Inflammatory macrophage treated with lipopolysaccharide for 4 hours (primary cell): ENCODE measurements at places on chromosomes 4 and X.
A peak's percentile ranks its signal among the peaks of the same experiment; 100 is the strongest.

DNA sequence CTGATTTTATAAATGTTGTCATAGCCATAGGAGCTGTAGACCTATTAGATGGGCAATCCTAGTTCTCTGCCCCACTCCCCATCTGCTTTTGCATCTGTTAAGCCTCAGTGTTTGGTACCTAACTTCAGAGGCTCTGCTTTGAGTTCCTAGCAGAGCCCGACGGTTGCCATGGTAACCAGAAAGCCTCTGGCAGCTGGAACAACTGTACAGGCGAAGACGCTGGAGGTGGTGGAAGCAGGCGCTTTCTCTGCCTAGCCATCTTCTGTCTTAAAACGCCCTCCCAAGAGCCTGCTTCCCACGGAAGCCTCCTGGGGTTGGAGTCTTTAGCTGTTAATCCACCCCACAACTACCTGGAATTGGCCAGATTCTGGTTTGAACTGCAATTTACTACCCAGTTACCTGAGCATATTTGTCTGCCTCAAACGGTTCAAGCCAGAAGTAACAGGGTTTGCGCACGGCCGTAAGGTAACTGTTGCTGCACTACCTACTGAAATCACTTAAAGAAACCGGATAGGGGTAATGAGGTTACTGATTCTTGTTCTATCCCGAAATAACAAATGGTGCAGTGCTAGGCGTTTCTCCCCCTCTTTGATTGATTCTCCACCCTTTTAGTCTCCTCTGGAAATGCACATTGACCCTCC, 1.0 kb upstream of the GABRG1 start:
- no peak for DNase-seq

GRCh38 chr4:112848911-112849310, 200.5 kb upstream of the ANK2 start:
- DNase-seq, result no peak

DNA sequence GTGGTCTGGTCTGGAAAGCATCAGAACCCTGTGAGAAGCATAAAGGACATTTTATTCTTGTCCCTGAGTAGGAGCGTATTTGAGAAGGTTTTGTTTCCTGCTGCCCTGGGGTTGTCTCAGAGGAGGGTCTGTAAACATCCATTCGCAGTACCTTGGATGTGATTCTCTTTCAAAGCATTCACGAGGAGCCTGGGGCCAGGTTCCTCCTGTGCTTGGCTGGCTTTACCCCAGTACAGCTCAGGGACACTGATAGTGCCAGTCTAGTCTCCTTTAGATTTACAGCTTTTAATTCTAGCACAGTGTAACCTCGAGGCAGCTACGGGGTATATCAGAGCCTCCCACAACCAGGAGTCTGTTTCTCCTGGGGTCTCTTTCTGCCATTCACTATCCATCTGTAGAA, 2.7 kb downstream of the CLRN2 start:
- no peak for DNase-seq

- DNase-seq, result no peak
These were observed 16.2 kb upstream of the PUDP start for GRCh38 chrX:7164174-7164573.

GRCh38 chr4:102302762-102303161, 42.5 kb downstream of the SLC39A8 start:
- no peak for DNase-seq

DNA sequence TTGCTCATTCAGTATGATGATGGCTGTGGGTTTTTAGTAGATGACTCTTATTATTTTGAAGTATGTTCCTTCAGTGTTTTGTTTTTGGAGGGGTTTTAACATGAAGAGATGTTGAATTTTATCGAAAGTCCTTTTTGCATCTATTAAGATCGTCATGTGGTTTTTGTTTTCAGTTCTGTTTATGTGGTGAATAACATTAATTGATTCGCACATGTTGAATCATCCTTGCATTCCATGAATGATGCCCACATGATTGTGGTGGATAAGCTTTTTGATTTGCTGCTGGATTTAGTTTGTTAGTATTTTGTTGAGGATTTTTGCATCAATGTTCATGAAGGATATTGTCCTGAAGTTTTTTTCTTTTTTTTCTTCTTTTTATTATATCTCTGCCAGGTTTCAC, 347.4 kb upstream of the EPHA5 start:
- DNase-seq, result no peak

GRCh38 chrX:55582447-55582846, 40.8 kb upstream of the FOXR2 start:
- no peak for DNase-seq

DNA sequence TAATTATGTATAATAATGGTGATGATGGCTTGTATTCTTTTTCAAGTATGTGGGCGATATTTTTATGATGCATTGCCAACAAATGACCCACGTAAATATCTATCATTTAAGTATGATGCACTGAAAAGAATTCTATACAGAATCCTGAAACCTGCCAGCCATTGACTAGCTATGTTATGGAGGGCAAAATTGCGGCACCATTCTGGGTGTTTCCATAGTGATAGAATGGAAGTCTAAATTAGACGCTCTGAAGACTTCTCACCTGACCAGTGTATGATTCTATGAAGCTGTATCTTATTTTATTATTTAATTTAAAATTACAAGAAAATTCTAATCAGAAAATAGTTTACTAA, 677 bp upstream of the CENPC start:
- DNase-seq, result no peak

DNA sequence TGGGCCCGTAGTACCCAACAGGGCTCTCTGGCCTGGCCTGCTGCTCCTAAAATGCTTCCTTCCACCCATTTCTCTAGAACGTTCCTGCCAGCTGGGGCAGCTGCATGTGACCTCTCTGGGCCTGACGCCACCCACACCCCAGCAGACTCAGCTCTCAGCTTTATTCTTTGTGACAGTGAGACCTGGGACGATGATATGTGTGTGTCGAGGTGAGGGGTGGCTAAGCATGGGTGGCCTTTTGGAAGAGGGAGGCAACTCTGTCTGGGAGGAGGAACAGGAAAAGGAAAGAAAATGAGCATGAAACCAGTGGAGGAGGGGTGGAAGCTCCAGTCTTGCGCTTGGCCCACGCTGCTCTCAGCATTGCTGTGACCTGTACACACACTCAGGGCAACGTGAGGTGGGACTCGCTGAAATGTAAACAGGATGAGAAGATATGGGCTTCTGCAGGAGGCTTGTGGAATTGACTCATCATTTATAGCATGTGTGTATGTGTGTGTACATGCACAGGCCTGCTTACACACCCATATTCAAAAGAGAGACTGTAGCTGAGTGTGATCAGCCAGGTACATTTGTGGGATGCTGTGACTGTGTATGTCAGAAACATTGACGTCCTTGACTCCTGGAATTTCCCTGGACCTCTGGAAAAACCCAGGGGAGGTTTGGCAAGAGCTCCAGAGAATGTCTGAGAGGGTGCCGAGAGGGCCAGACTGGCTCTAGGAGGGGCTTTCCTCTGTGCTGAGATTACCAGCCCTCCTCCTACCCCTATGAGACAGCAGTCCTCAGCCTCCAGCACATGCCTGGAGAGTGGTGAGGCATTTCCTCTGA, 137.9 kb downstream of the PJA1 start:
- DNase-seq, result peak; percentile 19

GRCh38 chr4:4289597-4289940, 385 bp downstream of the LYAR start:
- DNase-seq, result no peak
